Upper lobe of right lung (tissue), 1 donor: ENCODE measurements at places on chromosomes 7 and 10. TPM values are rescaled to one million over a fixed set of nuclear protein-coding genes. Genes with fewer than 3 reads are reported as not detected.

AFAP1L2 gene
- 10.1 TPM for total RNA-seq

DNA sequence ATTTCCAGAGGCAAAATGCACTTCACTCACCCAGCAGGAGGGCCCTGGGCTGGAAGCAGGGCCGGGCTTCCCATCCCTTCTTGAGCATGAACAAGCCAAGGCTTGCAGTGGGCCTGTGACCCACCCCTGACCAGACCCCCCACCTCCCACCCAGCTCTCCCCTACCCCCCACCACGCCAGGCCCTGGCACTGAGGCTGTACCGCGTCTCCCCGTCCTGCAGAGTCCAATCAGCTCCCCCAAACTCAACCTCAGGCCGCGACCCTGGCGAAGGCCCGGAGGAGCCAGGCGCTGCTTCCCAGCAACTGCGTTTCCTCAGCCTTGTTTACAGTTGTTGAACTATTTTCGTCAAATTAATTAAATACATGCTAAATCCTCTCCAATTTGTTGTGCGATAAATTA is 16.9 kb upstream of the MYL10 start:
- no peak for DNase-seq

- DNase-seq: no peak
These were observed 72.9 kb downstream of the AOAH start for GRCh38 chr7:36651404-36651803.

- no peak for DNase-seq
These were observed 19.1 kb upstream of the FZD8 start for GRCh38 chr10:35661236-35661635.

DNA sequence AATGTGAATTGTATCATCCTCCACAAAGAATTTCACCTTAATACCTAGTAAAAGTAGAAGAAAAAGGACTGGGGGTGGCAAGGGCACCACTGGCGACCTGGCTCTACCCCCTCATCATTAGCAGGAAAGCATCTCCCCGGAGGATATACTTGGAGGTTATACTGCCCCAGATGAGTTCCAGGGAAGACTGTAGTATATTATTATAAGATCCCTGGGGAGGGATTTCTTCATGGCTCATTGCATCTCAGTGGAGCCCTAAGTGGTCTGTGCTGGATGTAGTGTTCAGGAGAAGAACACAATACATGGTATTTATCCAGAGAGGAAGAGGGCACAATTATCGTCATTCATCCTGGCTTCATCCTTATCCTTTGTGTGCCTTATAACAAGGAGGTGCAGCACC is 14.2 kb upstream of the DYNC1I1 start:
- no peak for DNase-seq

GRCh38 chr7:139714163-139714901 is 63.5 kb downstream of the HIPK2 start:
- DNase-seq: peak; percentile 80
